Kidney tubule cell (primary cell): ENCODE measurements at places on chromosomes 5 and 9.

DNA sequence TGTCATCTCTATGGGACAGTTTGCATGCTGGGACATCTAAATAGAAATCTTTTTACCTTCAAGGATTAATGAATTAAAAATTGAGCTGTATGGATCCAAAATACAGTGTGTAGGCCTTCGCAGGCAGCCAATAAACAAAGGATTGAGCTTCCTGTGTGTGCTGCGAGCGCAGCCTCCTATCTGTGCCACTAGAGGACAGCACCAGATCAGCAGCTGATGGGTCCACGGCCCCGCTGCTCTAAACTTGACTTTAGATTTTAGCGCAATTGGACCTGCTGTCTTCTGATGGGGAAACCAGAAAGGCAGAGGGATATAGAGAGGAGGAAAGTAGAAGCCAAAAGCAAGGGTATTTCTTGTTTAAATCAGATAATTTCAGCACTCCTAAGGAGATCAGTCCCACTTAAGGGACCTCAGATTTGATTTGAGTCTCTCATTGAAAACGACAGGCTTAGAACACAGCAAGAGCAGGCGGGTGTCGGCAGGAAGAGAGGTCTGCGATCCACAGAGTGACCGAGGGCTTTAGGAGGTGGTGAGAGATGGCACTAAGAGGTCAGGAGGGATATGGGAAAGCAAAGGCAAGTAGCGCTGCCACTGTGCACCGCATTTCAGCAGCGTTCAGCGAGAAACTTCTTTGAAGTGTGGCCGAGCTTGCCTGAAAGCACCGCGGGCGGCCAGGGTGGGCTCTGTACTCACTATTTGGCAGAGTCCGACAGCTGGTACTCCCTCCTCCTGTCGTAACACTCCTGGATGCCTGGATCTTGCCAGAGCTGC is 214.3 kb downstream of the GNA14 start:
- DNase-seq = peak; percentile 60

DNA sequence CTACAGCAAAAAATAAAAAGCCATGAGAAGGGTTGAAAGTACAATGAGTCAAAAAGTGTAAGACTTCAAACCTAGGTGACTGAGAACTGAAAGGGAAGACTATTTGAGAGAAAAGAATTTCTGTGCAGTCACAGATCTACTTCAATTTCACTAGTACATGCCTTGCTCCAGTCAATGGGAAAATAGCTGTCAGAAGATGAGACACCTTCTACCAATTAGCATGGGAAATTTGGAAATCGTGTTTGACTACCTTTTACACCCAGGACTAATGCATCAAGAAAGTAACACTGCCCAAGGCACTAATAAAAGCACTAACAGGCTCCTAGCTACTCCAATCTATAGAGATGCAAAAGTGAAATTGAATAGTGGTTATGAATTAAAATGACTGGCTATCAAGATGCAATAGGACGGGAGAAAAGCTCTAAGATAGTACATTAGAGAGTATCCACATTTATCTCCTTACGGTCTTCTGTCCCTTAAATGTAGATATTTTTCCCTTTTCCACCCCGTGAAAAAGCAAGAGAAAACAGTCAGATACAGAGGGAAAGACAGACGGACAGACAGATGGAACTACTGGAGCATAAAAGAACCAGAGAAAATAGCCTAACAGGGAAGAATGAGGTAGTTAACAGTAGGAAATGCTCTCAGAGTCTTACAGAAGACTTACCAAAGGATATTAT is 15.2 kb downstream of the ERP44 start:
- no peak for DNase-seq

GRCh38 chr9:122216138-122216797 is 12.5 kb downstream of the LHX6 start:
- no peak for DNase-seq

DNA sequence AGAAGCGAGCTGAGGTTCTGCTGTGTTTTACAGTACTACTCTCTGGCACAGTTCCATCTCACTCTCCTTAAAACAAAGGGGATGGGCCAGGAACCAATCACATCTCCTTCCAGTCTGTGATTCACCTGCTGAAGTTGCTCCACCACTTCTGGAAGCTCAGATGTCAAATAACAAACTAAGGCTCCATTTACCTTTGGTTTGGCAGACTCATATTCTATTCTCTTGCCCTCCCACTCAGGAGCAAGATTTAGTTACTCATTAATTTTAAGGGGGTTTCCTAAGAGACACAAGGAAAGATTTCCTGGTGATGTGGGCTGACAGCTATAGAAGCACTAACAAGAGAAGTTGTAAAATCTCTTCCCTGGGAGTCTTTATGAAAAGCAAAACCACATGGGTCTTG is 37.8 kb upstream of the KIF2A start:
- peak; percentile 99 for DNase-seq

DNA sequence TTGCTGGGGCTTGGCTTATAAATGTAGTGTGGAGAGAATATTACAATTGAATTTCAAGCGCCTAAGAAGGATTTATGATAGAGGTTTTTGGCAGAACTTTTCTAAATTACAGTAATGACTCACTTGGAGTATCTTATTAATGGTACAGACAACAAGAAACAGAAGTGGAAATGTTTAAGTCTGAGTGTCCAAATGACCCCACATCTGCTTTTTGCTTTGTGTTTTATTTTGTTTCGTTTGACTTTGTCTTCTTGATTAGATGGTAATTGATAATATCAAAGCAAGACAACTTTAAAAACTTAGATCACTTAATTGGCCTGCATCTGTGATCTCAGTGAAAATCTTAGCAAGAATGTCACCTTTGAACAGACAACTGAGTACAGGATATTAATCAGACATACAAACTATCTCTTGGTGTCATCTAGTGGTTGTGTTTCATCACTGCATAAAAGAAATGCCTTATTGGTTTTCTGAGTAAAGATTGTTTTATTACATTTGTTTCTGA is 577.4 kb downstream of the ISL1 start:
- peak; percentile 28 for DNase-seq

GRCh38 chr9:136854113-136854841 is 2.1 kb downstream of the MAMDC4 start:
- no peak for DNase-seq

DNA sequence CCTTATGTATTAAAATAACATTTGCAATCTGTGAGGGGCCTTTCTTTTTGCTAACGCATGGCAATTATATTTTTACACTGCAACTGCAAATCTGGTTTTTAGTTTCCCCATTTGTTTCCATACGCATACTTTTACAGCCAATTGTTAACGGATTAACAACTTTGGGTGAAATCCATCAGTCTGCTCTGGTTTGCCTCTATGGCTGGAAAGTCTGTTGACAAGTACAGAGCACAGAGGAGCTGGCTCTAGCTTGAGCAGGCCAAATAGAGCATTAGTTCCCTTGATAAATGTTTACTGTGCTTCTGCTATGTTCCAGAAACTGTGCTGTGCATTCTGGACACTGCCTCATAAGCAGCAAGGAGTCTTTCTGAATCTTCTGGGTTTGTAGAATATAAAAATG is 400.4 kb upstream of the KIF2A start:
- DNase-seq = no peak

DNA sequence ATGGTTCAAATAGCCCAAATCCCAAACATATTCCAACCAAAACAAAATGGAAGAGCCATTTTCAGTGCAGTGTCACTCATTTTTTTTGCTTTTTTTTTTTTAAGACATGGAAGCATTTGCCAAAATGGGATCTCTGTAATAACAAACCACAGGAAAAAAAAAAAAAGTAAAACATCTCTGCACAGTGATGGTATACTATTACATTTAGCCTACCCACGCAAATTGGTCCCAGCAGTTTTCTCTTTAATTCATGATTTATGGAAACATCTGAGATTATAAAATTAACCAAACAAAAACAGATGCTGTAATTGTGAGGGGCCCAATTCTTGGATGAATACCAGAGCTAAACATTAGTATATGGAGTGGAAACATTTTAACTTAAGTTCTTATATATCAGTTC is 566.6 kb downstream of the ZNF608 start:
- no peak for DNase-seq

DNA sequence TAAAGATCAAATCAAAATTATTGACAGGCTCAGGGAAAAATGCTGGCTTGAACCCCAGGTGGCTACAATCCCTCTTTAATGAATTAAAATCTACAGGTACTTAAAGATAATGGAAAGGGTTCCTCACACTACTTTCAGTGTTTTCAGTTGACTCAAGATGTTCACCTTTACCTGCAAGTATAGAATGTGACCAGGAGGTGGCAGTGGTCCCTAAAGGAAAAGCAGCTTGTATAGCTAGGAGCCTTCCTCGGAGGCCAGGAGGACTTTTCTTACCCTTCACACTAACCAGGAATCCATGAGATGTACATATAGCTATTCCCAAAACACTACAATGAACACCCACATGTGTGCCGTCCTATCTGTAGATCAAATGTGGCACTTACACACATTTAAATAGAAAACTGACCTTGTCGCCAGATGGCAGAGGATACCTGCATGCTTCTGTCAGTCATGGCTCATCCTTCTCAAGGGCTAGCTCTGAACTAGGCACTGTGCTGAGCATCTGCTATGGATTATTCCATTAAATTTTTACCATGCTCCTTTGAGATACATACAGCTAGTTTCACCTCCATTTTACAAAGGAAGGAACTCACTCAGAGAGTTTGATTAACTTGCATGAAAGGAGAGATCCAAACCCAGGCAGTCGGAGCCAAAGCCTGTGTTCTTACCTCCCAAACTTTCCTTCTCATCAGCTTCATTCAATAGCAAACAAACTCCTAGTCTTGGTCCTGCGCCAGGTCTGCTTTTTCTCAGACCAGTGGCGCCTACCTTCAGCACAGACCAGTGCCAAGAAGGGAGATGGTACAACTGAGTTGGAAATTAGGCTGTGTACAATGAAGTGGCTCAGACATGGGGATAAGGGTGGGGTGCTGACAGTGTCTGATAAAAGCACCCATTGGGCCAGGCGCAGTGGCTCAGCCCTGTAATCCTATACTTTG is 24.5 kb downstream of the C9orf152 start:
- peak; percentile 74 for DNase-seq

- DNase-seq = no peak
Observed at GRCh38 chr5:74371621-74372020, 268.9 kb downstream of the ENC1 start.
